ENCODE measurements at places on chromosomes 16 and 17.

DNA sequence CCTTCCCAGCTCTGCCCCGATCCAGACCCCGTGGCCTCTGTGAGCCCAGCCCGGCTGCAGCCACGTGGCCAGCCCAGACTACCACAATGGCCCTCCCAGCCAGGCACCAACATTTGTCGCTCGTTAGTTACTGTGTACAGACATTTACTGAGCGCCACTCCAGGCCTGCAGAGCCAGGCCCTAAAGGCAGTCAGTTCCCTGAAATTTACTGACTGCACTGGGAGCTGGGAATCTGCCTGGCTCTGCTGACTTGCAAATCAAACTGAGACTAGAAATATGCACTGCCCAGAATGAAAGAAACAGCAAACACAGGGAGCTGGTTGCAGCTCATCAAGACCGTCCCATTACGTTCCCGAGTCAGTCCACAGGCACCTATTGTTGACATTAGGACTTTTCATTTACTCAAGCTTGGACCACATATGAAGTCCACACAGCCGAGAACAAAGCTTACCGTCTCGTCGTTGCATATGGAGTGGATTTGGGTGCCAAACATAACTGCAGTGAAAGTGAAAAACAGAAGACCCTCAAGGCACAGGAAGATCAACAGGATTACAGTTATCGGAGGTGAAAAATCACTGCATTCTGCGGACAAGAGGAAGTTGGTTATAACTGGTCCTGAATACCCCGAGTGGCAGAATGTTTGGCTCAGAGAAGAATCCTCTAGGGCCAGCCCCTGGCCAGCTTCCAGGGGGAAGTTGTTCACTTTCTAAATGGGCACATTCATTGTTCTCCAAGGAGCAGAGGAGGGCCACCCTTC, 34.5 kb downstream of the ZDHHC7 start:
- no peak for DNase-seq

- no peak for DNase-seq
Measured at GRCh38 chr17:21275047-21275578, 9.4 kb upstream of the MAP2K3 start.

GRCh38 chr16:89430436-89431157, 59.8 kb downstream of the ANKRD11 start:
- no peak for DNase-seq

DNA sequence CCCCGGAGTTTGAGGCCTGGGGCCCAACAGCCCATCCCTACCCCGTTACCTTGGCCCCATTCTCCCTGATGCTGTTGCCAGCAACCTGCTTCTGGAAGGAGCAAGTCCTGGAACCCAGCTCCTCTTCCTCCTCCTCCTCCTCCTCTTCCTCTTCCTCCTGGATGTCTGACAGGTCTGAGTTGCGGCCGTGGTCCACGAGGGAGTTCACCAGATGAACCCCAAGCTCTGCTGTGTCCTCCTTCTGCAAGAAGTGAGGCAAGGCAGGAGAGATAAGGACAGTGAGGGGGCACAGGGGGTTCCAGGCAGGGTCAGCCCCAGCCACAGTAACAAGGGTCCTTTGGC, 18.7 kb downstream of the TSPOAP1 start:
- DNase-seq = no peak

DNA sequence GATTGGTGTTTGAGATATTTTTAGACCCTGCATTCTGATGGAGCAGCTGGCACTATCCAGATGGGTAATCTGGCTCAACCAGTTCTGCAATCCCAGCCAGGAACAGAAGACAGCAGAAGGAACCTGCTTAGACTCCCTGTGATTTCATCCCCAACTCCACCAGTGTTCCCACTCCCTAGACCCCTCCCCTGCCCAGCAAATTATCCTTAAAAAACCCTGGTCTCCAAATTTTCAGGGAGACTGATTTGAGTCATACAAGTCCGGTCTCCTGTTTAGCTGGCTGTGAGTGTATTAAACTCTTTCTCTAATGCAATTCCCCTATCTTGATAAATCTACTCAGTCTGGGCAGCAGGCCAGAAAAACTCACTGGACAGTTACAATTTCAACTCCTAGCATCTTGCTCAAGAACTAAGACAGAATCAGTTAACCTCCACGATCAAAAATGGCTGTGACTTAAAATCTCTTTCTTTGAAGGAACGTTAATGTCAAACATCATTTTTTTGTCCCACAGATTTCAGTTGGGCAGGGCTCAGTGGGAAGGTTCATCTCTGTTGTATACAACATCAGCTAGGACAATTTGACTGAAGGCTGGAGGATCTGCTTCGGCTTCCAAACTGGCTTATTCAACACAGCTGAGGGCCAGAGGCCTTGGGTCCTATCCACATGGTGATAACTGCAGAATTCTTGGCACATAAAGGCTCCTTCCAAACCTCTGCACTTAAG, 4.9 kb upstream of the RBL2 start:
- DNase-seq = no peak

DNA sequence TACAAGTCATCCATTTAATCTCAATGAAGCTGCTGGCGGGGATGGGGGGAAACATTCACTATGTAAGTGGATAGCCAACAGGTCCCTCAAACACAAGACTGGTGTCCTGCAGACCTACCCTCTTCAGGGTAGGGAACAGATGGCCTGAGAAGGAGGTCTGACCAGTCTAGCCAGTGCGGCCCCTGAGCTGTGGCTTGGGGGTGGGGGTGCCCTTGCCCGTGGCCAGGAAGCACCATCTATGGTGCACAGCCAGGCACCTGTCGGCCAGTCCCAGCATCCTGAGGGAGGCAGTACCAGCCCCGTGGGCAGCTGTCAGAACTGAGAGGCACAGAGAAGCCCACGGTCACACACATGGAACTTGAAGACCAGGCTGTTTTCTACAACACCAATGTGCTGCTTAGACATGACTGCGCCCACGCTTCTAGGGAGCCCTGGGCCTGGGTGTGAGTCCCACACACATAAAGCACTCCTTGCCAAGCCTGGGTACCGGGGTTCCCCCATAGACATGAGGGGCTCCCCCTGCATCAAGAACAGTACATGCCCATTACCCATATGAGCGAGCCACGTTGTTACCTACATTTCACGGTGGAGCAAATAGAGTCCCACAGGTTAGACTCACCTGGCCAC, 40.9 kb downstream of the RMI2 start:
- DNase-seq = no peak

GRCh38 chr16:6105115-6105514, 1007.5 kb upstream of the EEF2KMT start:
- DNase-seq = no peak

DNA sequence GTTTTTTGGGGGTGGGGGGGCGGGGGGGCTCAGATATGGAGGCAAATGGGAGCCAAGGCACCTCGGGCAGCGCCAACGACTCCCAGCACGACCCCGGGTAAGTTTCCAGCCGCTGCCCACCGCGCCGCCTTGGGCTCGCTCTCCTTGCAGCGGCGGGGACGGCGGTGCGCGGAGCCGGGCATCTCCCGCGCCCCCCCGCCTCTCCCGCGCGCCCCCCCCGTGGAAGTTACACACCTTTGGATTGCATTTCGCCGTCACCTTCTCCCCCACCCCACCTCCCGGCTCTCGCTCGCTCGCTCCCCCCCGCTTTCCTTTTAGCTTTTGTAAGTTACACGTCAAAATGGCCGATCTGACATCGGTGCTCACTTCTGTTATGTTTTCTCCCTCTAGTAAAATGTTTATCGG, 387 bp downstream of the MSI2 start:
- no peak for DNase-seq

DNA sequence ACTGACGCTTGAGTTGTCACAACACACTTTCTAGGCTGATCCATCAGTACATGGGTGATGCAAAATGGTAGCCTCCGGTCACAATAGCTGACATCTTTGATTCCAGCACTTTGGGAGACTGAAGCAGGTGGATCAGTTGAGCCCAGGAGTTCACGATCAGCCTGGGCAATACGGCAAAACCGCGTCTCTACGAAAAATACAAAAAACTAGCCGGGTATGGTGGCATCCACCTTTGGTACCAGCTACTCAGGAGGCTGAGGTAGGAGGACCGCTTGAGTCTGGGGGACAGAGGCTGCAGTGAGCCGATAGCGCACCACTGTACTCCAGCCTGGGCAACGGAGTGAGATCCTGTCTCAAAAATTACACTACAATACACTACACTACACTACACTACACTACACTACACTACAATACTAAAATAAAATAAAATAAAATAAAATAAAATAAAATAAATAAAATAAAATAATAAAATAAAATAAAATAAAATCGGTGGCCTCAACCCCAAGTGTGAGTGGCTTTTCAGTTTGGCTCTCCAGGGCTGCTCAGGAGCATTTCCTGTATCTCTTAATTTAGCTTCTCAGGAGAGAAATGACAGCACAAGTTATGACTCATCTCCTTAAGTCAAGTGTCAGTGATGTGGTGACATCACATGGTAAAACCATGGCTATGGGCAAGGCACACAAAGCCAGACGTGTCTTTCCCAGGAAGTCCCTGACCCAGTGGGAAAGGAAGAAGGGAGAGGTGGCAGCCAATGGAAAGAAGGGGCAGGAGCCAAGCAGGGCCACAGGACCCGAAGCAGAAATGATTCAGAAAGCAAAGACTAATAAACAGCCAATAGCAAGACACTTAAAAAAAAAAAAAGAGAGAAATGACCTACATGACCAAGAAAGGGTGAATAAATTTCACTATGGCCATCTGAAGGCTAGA, 75.3 kb upstream of the TBC1D3K start:
- no peak for DNase-seq

DNA sequence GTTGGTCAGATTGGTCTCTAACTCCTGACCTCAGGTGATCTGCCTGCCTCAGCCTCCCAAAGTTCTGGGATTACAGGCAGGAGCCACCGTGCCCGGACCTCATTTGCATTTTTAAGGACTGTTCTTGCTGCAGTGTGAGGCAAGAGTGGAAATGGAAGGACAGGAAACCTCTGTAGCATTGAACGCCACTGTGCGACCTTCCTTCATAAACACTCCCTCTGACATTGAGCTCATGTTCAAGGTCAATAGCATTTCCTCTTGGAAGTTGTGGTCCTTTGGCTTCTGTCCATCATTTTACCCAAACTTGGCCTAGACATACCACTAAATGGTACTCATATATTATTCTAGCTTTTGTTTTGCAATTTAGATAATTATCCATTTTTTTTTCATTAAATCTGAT, 32.8 kb upstream of the ABCA8 start:
- no peak for DNase-seq

- DNase-seq = no peak
Measured at GRCh38 chr16:53789137-53789536, 85.2 kb downstream of the FTO start.

DNA sequence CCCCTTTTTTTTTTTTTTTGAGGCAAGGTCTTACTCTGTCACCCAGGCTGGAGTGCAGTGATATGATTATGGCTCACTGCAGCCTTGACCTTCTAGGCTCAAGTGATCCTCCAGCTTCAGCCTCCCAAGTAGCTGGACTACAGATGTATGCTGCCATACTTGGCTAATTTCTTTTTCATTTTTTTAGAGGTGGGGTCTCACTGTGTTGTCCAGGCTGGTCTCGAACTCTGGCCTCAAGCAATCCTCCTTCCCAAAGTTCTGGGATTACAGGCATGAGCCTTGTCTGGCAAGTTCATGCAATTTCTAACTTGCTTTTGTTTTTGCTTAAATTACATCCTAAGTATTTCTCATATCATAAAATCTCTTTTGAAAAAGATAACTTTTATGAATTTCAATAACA, 33.8 kb upstream of the NFAT5 start:
- DNase-seq = no peak

GRCh38 chr17:36152639-36153120, 23.8 kb downstream of the TBC1D3B start:
- no peak for DNase-seq

- no peak for DNase-seq
Measured at GRCh38 chr16:20236579-20237289, 90.6 kb downstream of the GP2 start.

DNA sequence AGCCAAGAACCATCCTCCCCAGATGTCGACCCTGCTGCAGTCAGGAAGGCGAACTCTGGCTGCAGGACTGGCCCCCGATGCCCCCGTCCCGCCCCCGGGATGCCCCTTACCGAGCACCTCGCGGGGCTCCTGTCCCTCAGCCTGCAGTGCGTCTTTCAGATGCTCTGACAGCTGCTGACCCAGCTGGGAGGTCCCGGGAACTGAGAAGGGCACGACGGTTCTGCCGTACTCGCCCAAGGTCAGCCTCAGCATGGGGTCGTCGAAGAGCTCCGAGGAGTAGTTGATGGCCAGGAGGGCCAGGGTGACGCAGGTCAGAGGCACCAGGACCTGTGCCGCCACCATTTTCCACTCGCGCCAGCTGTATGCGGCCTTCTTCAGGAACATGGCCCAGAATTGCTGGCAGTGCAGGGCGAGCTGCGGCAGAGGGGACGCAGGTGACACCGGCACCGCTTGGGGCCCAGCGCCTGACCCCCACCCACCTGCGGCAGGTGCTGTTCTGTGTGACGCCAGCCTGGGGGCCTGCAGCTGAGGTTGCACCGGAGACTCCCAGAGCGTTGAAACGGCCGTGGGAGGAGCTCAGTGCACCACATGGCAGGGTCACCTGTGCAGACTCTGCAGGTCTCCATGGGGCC, 20.1 kb upstream of the RNPS1 start:
- DNase-seq = no peak

DNA sequence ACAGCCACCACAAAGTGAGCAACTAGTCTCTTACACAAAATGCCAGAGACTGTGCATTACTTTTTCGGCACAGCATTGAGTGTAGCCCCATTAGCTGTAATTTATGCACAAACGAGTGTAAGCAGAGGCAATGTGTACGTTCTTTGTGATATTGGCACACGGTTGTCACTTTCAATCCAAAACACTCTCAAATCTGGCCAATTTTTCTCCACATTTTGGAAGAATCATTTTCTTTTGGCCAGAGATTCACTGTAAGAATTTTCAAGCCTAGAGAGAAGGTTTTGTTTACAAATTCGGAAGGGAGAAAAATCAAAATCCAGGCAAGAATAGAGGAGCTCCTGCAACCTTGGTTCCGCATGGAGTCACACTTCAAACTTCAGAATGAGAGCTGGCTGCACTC, 15.4 kb upstream of the KIF2B start:
- DNase-seq = no peak

- DNase-seq = no peak
Measured at GRCh38 chr16:12637002-12637401, 166.7 kb downstream of the CPPED1 start.

- DNase-seq = no peak
Measured at GRCh38 chr17:54785643-54786268, 114.9 kb upstream of the TOM1L1 start.

Data from CMK (cell line).